ENCODE measurements at places on chromosomes 3 and 15.

DNA sequence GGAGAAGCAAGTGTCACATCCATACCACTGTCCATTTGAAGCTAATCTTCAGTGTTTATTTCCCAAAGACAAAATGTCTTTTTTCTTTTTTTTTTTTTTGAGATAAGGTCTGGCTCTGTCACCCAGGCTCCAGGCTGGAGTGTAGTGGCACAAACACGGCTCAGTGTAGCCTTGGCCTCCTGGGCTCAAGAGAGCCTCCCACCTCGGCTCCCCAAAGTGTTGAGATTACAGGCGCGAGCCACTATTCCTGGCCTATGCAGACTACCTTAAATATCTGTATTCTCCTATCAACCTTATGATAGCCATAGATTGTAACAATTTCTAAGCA lies 27.7 kb upstream of the VPS33B start:
- DNase-seq: no peak

DNA sequence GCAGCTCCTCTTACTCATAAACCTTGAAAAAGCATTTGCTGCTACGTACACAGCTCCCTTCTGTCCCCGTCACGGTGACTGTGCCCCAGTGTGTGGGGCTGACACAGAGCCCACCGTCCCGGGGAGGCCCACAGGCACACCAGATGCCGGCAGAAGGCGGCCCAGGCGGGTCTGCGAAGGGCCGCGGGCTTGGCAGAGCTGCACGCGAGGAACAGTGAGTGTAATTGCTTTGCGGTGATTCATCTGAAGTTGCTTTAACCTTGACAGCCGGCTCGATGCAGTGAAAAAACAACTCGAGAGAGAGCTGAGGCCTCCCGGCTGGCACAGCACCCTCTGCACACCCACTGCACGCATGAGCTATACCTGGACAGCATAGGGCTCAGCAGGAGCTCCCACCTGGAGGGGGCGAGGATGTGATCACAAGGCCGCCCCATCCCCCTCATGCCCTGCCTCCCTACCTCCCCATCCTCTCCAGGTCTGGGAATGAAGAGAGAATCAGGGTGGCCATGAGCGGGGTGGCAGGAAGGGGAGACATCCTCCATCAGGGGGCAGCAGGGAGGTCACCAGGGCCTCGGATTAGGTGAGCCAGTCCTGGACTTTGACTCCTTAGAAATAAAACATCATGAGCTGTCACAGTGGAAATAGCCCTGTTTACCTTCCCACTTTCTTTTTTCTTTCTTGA lies 172.7 kb downstream of the MEGF11 start:
- no peak for DNase-seq

GRCh38 chr15:73691396-73691795 lies 7.2 kb downstream of the CD276 start:
- no peak for DNase-seq

DNA sequence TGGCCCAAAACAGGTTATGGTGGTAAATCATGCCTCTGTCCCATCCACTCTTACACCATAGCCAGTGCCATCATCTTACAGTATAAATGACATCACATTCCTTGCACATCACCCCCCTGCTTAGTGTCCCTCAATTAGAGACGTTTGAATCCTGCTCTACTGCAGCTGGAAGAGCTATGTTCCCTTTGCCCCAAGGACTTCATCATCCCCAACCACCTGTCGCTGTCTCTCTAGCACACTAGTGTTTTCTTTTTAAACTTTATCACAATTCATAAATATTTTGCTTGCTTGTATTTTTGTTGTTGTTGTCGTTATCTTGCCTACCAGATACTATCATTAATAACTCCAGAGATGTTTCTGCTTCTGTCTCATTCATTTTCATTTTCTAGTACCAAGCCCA lies 28.7 kb downstream of the SPTSSB start:
- no peak for DNase-seq

GRCh38 chr3:31187380-31187779 lies 292.9 kb upstream of the GADL1 start:
- no peak for DNase-seq
